ENCODE measurements at places on chromosomes 7 and 10. TPM values are rescaled to one million over a fixed set of nuclear protein-coding genes. Genes with fewer than 3 reads are reported as not detected.

GRCh38 chr7:48042216-48042615 is 6.9 kb downstream of the C7orf57 start:
- no peak for DNase-seq

GRCh38 chr7:122137251-122138077 is 6.6 kb downstream of the AASS start:
- DNase-seq, result no peak

DNA sequence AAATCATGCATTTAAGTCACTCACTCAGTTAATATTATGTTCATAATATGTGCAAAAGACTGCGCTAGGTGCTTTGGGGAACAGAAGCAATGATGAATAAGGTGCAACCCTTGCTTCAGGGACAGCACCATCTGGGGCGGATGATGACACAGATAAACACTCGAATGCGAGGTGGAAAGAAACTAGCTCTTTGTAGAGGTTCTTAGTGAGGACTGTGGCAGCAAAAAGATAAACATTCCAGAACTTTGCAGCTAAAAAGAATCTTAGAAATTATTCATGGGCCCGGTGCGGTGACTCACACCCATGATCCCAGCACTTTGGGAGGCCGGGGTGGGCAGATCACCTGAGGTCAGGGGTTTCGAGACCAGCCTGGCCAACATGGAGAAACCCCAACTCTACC is 29.8 kb upstream of the CHST15 start:
- DNase-seq, result no peak

DNA sequence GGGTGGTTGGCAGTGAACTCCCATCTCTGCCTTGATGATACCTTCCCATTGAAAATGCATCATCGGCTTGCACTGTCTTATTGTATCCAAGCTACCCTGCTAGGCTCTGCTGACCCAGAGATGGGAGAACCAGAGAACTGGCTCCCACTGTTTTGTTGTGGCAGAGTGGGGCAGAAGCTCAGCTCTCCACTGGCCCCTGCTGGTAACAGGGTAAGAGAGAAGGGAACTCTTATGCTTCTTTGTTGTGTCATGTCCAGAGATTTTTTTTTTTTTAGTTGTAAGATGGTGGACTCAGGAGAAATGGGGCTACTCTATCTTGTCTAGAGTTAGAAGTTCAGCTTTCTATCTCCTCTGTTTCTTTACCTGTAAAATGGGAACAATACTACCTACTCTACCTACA is 100.5 kb upstream of the SDK1 start:
- no peak for DNase-seq

GRCh38 chr10:130737186-130737585 is 574.3 kb downstream of the TCERG1L start:
- DNase-seq, result no peak

GRCh38 chr10:50592961-50593418 is 30.8 kb downstream of the SGMS1 start:
- DNase-seq, result no peak

DNA sequence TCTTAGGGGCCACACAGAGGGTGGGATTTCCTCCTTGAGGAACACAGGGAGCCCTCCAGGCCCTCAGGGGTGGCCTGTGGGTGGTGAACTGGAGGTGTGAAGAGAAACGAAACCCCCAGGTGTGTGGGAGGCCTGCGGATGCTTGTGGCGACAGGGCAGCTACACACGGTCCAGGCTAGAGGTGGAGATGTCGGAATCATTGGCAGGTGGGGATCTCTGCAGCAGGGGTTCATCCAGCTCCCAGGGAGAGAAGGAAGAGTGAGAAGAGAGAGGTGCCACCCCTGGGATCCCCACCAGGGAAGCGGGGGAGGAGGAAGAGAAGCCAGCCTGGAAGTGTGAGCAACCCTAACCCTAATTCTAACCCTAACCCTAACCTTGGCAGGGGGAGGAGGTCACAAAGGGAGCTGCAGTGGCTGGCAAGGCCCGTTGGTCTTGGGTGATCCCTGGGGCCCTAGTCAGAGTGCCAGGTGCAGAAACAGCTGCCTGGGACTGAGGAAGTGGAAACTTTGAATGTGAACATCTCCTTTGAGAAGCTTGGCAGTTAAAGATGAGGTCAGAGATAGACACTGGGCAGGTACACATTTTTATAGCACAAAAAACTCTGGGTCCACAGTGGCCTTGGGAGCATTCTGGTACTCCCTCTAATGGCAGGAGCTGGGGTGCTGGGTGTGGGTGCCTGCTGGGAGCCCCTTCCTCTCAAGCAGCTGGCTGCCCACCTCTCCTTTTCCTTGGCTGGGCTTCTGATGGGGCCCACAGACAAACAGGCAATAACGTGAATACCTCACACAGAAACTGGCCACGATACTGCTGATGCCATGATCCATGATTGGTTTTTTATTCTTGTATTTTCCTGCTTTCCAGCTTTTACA is 6.8 kb upstream of the AEBP1 start:
- no peak for DNase-seq

DNA sequence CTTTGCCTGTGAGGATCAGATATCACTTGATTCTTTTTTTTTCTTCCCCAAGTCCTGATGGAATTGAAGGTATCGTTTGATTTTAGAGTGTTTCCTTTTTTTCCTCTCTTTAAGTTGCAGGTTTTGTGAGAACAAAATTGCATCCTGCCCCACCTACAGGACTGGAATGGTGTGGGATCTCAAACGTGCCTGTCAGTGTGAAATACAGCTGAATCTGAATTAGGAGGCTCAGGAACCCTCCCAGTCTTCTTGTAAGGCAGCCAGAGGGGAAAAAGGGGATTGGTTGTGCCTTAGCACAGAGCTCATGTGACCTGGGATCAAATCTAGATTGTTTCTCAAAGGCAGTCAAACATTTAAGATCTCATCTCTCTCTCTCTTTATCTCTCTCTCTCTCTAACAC is 32.7 kb upstream of the KLHL7 start:
- no peak for DNase-seq

DNA sequence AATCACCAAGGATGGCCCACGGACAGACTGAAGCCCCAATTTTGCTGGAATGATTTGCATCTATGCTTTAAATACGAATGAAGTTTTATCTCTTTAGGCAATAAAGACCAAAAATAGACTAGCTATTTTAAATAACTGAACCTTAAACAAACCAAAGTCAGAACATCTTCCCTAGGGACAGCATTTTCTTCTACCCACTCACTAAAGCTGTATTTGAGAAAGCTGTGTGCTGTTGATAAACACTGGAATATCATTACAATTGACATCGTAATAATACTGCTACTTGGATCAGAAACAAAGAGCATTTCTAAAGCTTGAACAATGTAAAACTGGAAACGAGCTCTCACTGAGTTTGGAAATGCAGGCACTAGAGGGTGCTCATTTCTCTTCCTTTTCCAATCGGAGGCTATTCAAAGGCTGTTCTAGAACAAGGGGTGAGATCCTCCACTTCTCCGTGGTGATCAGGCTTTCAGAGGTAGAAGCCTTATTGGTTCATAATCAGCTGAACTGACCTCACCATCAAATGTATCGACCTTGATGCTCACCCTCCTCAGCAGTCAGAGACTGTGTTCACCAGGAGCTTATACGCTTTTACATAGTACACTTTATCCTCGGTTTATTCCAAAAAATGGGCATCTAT is 225.3 kb upstream of the PRSS1 start:
- no peak for DNase-seq

EVX1 gene
- not detected for total RNA-seq

GDF2 gene
- total RNA-seq, result not detected

NKX1-2 gene
- total RNA-seq, result not detected

TMEM213 gene
- total RNA-seq, result not detected

All from CD8-positive, alpha-beta memory T cell (primary cell).